ENCODE measurements at places on chromosomes 6 and 20.

DNA sequence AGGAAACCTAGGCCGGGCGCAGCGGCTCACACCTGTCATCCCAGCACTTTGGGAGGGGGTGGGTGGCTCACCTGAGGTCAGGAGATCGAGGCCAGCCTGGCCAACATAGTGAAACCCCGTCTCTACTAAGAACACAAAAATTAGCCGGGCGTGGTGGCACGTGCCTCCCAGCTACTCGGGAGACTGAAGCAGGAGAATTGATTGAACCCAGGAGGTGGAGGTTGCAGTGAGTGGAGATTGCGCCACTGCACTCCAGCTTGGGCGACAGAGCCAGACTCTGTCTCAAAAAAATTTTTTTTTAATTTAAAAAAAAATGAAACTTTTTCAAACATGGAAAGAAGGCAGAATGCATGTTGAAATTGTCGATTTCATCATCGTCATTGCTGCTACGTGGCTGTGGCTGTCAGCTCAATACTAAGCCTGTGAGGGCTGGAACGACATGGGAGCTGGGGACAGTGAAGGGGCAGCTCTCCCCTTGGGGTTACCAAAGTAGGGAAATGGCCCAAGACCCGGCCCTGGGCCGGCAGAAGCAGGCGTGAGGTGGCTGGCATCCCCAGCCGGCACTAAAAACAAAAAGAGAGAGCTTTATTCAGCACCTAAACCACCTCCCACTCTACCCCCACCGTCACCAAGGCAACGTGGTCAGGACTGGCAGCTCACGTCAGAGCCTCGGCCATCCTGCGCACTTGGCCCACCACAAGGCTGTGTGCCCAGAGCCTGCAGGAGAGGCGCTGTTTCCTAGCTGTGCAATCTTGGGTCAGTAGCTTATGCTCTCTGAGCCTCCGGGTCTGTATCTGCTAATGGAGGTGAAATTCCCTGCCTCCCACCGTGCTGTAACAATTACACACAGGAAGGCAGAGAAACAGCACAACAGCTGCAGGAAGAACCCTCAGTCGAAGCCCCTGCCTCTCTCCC is 30.8 kb downstream of the AGPAT4 start:
- DNase-seq, result peak; percentile 68

DNA sequence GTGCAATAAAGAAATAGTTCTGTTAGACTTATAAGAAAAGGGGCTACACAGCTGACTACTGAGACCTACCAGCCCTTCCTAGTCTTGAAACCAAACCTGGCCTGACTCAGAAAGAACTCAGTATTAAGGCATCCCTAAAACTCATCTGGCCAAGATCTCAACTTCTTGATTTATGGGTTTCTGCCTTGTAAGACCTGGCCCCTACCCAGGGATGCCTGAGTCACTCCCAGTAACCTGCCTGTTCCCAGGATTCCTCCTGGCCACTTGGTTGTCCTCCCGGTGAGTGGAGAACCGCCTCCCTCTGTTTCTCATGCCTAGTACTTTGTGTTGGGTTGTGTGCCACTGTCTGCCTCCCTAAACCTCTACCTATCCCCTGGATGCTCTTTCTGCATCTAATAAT is 189.4 kb upstream of the PREP start:
- no peak for DNase-seq

DNA sequence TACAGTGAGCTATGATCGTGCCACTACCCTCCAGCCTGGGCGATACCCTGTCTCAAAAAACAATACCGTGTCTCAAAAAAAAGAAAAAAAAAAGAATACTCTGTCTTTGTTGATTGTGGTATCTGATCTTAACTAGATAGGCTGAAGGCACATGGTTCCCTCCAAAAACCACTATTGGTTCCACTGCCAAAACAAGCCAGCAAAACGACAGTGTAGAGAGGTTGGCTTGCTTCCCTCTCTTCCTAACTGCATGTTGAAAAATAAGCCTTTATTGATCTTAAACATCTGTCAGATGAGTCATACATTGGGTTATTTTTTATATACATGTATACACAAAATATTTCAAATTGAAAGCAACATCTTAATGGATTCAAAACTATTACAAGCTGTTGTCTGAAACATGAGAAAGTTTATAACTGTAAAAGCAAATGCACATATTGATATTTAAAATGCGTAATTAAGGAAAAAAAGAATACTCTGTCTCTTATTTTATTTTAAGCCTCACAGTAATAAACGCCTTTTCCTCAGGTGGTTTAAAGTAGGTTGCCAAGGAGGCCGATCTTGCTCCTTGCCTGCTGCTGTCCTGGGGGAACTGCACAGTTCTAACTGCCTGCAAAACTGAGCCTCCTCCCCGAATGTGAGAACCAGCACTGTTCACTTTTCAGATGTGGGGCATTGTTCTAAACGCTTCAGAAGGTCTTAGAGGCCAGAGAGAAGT is 7.0 kb upstream of the NINL start:
- no peak for DNase-seq

GRCh38 chr20:37218441-37218840 is 39.1 kb upstream of the MROH8 start:
- DNase-seq, result no peak

DNA sequence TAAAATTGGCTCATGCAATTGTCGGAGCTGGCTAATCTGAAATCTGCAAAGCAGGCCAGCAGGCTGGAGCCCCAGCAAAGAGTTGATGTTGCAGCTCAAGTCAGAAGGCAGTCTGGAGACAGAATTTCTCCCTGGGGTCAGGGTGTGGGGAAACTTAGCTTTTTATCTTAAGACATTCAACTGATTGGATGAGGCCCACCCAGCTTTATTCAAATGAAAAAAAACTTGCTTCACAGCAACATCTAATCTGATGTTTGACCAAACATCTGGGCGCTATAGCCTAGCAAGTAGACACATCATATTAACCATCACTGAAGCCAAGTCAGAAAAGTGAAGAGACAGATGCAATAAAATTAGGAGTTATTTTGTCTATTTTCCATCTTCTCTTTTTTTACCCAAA is 108.8 kb upstream of the CCDC28A start:
- DNase-seq, result no peak

DNA sequence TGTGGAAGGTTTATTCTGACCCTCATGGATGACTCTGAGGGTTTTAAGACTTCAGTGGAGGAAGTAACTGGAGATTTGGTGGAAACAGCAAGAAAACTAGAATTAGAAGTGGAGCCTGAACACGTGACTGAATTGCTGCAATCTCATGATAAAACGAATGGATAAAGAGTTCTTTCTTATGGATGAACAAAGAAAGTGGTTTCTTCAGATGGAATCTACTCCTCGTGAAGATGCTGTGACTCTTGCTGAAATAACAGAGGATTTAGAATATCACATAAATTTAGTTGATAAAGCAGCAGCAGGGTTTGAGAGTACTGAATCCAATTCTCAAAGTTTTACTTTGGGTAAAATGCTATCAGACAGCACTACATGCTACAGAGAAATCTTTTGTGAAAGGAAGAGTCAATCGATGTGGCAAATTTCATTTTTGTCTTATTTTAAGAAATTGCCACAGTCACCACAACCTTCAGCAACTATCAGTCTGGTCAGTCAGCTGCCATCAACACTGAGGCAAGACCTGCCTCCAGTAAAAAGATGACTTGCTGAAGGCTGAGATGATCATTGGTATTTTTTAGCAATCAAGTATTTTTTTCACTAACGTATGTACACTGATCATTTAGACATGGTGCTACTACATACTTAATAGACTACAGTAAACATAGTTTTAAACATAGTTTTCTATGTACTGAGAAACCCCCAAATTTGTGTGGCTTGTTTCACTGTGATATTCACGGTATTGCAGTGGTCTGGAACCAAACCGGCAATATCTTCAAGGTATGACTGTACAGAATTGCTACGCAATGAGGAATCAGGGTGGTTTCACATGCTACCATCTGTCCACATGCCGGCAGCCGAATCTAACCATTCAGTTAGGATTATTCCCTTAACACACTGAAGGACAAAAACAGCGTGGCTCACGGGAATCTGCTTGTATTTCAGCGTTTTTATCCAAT is 149.0 kb downstream of the MYB start:
- no peak for DNase-seq

GRCh38 chr6:149545754-149546471 is at the start of gene PPIL4:
TSS of gene PPIL4 (minus strand) at chr6:149546043. CDS start at chr6:149546005, 38 bp downstream.
- peak; percentile 98 for DNase-seq
